ENCODE measurements at places on chromosomes 1 and 21. TPM values are rescaled to one million over a fixed set of nuclear protein-coding genes. Genes with fewer than 3 reads are reported as not detected.

ACTN2 gene
- 276 TPM for total RNA-seq

LCE2D gene
- total RNA-seq: not detected

CFHR2 gene
- not detected for total RNA-seq

FCAMR gene
- total RNA-seq: not detected

CYP4Z1 gene
- not detected for total RNA-seq

IL20 gene
- total RNA-seq: not detected

ETV3L gene
- not detected for total RNA-seq

GUCA2B gene
- total RNA-seq: not detected

AGT gene
- total RNA-seq: 16.3 TPM

LIN9 gene
- 11.3 TPM for total RNA-seq

GBP1 gene
- 1.8 TPM for total RNA-seq

OR2T11 gene
- not detected for total RNA-seq

TSACC gene
- not detected for total RNA-seq

All from cardiac muscle cell (in vitro differentiated cells and primary cell).